Psoas muscle (tissue), 8 donors: ENCODE measurements at places on chromosomes 1 and 21. TPM values are rescaled to one million over a fixed set of nuclear protein-coding genes. Genes with fewer than 3 reads are reported as not detected.

DNA sequence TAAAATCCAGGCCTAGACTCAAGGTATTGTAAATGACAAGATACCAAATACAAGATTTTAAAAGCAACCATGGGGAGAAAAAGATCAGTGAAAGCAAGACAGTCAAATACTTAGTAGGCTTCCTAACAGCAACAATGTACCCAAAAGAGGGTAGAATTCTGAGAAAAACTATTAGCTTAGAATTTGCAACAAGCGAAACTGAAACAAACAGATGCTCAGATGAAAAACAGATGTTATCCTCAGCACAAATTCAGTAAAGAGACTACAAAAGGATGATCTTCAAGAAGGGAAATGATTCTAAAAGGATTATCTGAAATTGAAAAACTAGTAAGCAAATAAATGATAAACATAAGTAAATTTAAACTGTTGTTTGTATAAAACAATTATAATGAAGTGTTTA is 40.0 kb downstream of the PDC start:
- no peak for DNase-seq

- DNase-seq, result peak; percentile 18
Observed at GRCh38 chr21:43331962-43332828, 94.7 kb downstream of the SIK1 start.

The CDC14A gene
- 2.3 TPM for total RNA-seq

The MTOR gene
- 50.8 TPM for total RNA-seq

GRCh38 chr1:109631513-109632505 is 12.2 kb downstream of the AMPD2 start:
- DNase-seq, result no peak

The CD1C gene
- not detected for total RNA-seq

- DNase-seq, result peak; percentile 62
Observed at GRCh38 chr1:170666541-170667254, 2.8 kb downstream of the PRRX1 start.

GRCh38 chr1:84775535-84775920 is 85.3 kb upstream of the SSX2IP start:
- no peak for DNase-seq

- DNase-seq, result no peak
Observed at GRCh38 chr1:240663169-240663879, 51.4 kb upstream of the GREM2 start.

DNA sequence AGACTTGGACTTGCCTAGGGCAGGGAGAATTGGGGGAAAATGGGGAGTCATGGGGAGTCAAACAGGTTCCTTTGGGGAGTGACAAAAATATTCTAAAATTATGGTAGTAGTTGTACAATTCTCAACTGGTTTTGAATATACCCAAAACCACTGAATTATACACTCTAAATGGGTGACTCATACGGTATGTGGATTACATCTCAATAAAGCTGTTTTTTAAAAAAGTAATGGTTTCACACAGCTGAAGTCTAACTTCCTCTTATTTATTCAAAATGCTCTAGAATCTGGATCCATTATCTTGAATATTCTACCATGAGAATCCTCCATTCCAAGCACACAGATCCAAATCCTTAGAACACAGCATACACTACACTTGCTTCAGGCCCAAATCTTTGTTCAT is 11.1 kb downstream of the EIF4G3 start:
- DNase-seq, result no peak

GRCh38 chr1:79683420-79683819 is 676.9 kb upstream of the ADGRL4 start:
- no peak for DNase-seq

- DNase-seq, result no peak
Observed at GRCh38 chr21:33026878-33027400, 1.2 kb downstream of the OLIG2 start.

The CD5L gene
- not detected for total RNA-seq

The FAAH gene
- 7.3 TPM for total RNA-seq

The AMY1A gene
- not detected for total RNA-seq
